ENCODE measurements at places on chromosomes 11 and 22. TPM values are rescaled to one million over a fixed set of nuclear protein-coding genes. Genes with fewer than 3 reads are reported as not detected.

DNA sequence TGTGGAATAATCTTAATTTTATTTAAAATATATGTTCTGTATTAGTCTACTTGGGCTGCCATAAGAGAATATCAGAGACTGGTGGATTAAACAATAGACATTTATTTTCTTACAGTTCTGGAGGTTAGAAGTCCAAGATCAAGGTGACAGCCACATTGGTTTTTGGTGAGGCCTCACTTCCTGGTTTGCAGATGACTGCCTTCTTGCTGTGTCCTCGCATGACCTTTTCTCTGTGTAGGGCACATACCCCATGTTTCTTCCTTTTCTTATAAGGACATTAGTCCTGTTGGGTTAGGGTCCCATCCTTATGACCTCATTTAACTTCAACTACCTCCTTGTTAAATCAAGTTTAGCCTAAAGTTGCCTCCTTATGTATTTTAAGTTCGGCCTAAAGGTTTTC is 202.7 kb upstream of the MPPED2 start:
- H3K36me3 ChIP-seq = no peaks in the 10 kb centered on the region
- no peak overlapping the region for H3K27ac ChIP-seq
- H3K4me1 ChIP-seq = no peaks in the 10 kb centered on the region
- no peak for DNase-seq
- H3K27me3 ChIP-seq = no peaks in the 10 kb centered on the region
- H3K4me3 ChIP-seq = no peak overlapping the region

DNA sequence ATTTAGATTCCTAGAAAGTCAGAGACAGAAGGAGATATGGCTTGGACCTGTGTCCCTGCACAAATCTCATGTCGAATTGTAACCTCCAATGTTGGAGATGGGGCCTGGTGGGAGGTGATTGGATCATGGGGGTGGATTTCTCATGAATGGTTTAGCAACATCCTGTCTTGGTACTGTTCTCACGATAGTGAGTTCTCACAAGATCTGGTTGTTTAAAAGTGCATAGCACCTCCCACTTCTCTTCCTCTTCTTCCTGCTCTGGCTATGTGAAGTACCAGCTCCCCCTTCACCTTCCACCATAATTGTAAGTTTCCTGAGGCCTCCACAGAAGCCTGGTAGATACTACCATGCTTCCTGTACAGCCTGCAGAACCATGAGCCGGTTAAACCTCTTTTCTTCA is 27.6 kb upstream of the PAMR1 start:
- H3K4me3 ChIP-seq = no peak overlapping the region
- H3K27ac ChIP-seq = no peak overlapping the region
- H3K36me3 ChIP-seq = no peaks in the 10 kb centered on the region
- H3K27me3 ChIP-seq = peaks cover 15% of the 10 kb centered on the region
- DNase-seq = no peak

- no peak overlapping the region for H3K4me3 ChIP-seq
- DNase-seq = no peak
- peak overlapping the region; percentile 34 for H3K27ac ChIP-seq
These were observed 5.3 kb downstream of the HNRNPUL2 start for GRCh38 chr11:62721994-62722393.

DNA sequence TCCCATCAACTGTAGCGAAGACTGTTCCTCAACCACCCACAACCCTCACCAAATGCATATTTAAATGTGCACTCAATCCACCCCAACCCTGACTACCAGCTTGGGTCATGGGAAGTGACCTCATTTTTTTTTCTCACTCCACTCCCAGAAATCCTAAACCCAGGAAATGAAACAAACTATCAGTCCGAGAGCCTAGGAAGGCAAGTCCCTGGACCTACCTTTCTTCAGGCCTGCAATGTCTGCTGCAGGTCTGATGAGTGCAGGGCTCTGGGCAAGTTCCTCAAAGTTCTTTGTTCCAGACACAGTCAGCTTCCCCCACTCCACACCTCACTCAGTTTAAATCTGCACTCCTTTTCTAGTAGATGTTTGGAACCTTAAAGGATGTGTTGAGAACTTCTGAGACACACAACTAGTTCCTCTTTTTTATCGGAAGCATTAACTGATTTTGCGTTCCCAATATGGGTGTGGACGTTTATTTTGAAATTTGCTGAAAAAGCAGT is at the start of gene MS4A4E:
TSS of gene MS4A4E (minus strand) at position 398 of the 500 bp plus-strand sequence. CDS start 13,082 bp downstream, outside the sequence.
- no peak within 1 kb of the TSS for H3K27ac ChIP-seq
- H3K27me3 ChIP-seq = peaks cover 18% of the 10 kb centered on the region
- H3K36me3 ChIP-seq = no peaks in the 10 kb centered on the region
- DNase-seq = no peak

DNA sequence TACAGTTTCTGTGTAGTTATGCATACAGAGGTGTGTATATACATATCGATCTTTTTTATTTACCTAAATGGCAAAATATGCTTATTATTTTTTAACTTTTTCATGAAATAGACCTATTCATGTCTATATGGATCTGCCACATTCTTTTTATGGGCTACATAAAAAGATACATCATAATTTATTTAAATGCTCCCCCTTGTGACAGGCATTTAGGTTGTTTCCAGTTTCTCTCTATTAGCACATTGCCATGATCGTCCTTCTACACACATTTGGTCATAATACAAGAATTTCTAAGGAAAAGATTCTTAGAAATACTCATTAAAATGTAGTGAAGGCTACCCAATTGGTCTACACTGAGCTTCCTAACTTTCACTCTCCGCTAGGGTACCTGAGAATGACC is 1067.4 kb downstream of the OPCML start:
- no peak for DNase-seq
- no peak overlapping the region for H3K27ac ChIP-seq
- H3K4me1 ChIP-seq = no peaks in the 10 kb centered on the region
- H3K36me3 ChIP-seq = no peaks in the 10 kb centered on the region
- H3K4me3 ChIP-seq = no peak overlapping the region

MLC1 gene
- not detected for total RNA-seq
